ENCODE measurements at places on chromosomes 11 and 22. TPM values are rescaled to one million over a fixed set of nuclear protein-coding genes. Genes with fewer than 3 reads are reported as not detected.

- H3K27me3 ChIP-seq, result no peaks in the 10 kb centered on the region
- no peaks in the 10 kb centered on the region for H3K4me1 ChIP-seq
- H3K4me3 ChIP-seq, result no peak overlapping the region
- no peak overlapping the region for H3K27ac ChIP-seq
These were observed 28.9 kb upstream of the RAB1B start for GRCh38 chr11:66239511-66239910.

- no peak overlapping the region for H3K27ac ChIP-seq
- H3K4me1 ChIP-seq, result peaks cover 10% of the 10 kb centered on the region
- H3K27me3 ChIP-seq, result no peaks in the 10 kb centered on the region
- no peaks in the 10 kb centered on the region for H3K36me3 ChIP-seq
- no peak overlapping the region for H3K4me3 ChIP-seq
- DNase-seq, result no peak
These were observed 12.7 kb upstream of the RGL4 start for GRCh38 chr22:23678133-23678532.

DNA sequence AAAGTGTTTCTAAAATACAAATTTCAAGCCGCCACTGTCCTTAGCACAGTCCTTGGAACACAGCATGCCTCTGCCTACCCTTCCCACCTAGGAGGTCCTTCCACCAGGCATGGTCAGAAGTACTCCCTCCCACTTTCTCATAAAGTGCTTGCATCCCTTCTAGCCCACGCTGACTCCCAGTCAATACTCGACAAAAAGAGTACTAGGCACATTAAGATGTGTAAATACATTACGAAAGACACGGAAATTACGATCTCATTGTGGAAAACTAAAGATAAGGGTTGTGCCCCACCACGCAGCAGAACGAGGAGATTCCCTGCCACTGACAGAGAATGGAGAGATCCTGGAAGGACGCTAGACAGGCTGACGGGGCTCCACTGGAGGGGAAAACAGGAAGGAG lies 13.5 kb downstream of the CHKA start:
- no peaks in the 10 kb centered on the region for H3K27me3 ChIP-seq
- no peak for DNase-seq
- H3K27ac ChIP-seq, result no peak overlapping the region
- H3K4me3 ChIP-seq, result no peak overlapping the region
- peaks cover 7% of the 10 kb centered on the region for H3K4me1 ChIP-seq
- no peaks in the 10 kb centered on the region for H3K36me3 ChIP-seq

DNA sequence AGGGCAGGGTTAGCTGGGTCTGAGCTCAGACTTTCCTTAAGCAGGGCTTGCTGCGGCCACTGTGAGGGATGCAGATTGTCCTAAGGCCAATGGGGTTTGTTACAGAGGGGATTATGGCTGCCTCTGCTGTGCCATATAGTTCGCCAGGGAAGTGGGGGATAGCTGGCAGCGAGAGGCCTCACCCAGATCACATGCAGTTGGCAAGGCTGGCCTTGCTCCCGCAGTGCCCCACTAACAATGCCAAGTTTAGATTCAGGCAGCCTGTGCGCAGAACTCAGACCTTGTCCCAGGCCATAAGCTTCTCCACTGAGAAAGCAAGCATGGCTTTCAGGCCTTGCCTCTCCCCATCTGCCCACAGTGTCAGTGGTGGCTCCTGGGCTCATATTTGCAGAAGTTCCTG lies 4.7 kb upstream of the APOL2 start:
- H3K36me3 ChIP-seq, result no peaks in the 10 kb centered on the region
- no peak overlapping the region for H3K27ac ChIP-seq
- H3K4me3 ChIP-seq, result no peak overlapping the region

DNA sequence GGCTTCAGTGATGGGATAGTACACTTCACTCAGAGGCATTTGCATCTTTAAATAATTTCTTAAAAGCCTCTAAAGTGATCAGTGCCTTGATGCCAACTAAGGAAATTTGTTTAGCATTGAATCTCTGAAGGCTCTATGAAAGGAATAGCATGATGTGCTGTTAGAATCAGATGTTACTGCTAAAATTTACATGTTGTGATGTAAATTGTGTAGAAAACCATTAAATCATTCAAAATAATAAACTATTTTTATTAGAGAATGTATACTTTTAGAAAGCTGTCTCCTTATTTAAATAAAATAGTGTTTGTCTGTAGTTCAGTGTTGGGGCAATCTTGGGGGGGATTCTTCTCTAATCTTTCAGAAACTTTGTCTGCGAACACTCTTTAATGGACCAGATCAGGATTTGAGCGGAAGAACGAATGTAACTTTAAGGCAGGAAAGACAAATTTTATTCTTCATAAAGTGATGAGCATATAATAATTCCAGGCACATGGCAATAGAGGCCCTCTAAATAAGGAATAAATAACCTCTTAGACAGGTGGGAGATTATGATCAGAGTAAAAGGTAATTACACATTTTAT lies 4.6 kb downstream of the MALAT1 start:
- H3K36me3 ChIP-seq, result peaks cover 68% of the 10 kb centered on the region
- H3K4me3 ChIP-seq, result peak overlapping the region; percentile 97
- peak overlapping the region; percentile 65 for H3K27ac ChIP-seq
- H3K4me1 ChIP-seq, result no peaks in the 10 kb centered on the region
- no peaks in the 10 kb centered on the region for H3K27me3 ChIP-seq

Gene GAS2L1
- 24.9 TPM for total RNA-seq

DNA sequence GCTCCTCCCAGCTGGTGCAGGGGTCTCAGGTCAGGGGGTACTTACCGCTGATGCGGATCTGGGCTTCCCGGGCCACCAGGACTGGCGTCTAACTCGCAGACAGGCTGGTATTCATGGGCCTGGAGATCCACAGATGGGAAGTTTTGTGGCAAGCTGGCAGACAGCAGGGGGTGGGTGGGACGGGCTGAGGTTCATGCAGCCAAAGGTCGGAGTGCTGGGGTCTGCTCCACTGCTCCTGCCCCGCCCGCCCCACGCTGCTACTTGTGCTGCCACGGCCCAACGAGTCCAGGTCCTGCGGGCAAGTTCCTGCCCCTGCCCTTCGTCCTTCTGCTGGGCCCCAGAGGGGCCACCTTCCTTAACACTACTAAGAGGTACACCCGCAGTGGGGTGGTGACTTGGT lies 3.1 kb downstream of the ACY3 start:
- H3K4me3 ChIP-seq, result no peak overlapping the region
- H3K4me1 ChIP-seq, result no peaks in the 10 kb centered on the region
- no peaks in the 10 kb centered on the region for H3K27me3 ChIP-seq
- H3K27ac ChIP-seq, result no peak overlapping the region
- H3K36me3 ChIP-seq, result no peaks in the 10 kb centered on the region

GRCh38 chr11:106421676-106422292 lies 344.3 kb downstream of the AASDHPPT start:
- no peak for DNase-seq
- H3K36me3 ChIP-seq, result no peaks in the 10 kb centered on the region
- H3K4me1 ChIP-seq, result no peaks in the 10 kb centered on the region

Gene WT1
- 1.3 TPM for total RNA-seq

DNA sequence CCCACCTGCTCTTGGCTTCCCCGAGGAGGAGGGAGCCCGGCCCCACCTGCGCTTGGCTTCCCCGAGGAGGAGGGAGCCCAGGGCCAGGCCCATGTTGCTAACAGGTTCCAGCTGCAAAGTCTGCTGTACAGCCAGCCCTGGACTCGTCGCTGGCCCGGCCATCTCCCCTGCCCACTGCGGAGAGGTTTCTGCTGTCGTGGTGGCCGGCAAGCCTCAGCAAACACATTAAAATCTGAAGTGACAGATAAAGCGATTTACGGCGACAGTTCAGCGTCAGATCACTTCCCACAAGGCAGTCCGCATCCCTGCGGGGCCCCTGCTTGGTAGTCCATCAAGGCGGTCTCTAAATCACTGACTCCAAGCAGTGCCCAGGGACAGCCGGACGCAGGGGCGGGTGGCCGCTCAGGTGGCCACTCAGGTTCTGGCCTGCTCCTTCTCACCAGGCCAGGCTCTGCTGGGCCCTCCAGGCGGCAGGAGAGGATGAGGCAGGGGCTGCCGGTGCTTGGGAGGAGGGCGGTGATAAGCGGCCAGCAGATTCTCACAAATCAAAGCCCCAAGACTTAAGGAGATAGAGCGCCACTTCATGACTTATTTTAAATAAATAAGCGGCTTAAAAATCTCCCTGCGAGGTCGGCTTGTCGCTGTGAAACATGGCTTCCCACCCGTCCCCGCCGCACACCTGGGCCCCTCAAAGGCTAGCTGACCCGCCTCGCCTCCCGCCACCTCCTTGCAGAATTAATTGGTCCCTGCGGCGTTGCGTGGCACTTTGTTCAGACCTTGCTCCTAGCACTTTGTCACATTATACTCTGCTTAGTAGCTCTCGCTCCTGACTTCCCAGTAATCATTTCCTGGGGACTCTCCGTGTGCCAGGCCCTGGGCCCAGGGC lies 21.1 kb downstream of the MACROD1 start:
- no peaks in the 10 kb centered on the region for H3K27me3 ChIP-seq
- no peak overlapping the region for H3K27ac ChIP-seq
- no peaks in the 10 kb centered on the region for H3K36me3 ChIP-seq
- no peak for DNase-seq

DNA sequence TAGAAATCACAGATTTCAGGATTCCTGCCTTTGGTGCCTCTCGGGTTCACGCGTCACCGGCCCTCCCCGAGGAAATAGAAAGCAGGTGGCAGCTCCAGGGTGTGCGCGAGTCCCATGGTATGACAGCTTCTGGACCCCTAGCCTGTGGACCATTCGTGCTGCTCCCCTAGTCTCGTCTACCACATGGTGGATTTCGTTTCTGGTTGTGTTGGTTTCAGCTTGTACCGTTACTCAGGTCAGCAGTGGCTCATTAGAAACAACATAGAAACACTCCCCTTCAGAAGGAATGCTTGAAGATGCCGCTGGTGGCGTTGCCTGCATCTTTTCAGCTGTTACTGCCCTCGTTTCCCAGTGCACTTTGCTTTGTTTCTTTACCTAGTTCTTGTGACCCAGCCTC lies 700 bp downstream of the TTC17 start:
- H3K27ac ChIP-seq, result peak overlapping the region; percentile 65
- no peaks in the 10 kb centered on the region for H3K36me3 ChIP-seq
- H3K27me3 ChIP-seq, result no peaks in the 10 kb centered on the region
- no peaks in the 10 kb centered on the region for H3K4me1 ChIP-seq
- peak overlapping the region; percentile 97 for H3K4me3 ChIP-seq

DNA sequence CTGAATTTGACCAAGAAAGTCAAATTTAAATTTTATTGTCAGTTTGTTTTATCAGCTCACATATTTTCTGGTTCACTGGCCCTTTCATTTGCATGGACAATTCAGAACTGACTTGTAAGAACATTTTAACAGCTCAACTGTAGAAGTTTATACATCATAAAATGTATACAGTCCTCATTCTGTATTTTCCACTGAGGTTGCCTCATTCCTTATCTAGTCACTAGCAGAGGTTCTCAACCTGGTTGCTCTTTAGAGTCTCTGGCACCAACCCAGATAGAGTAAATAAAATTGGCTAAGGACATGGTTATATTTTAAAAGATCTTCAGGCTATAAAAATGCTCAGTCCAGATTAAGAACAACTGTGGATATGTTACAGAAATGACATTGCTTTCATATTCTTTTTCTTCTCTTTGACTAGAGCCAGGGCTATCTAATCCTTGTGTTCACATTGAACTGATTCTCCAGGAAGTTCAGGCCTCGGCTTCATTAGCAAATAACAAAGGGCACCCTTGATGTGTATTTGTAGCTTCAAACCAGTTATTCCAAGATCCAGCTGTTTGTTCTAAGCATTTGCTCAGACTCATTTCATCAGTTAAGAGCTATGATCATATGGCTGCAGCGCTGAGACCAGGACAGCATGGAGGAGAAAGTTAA lies 782.5 kb downstream of the ETS1 start:
- no peaks in the 10 kb centered on the region for H3K36me3 ChIP-seq
- no peaks in the 10 kb centered on the region for H3K27me3 ChIP-seq
- H3K4me1 ChIP-seq, result peaks cover 20% of the 10 kb centered on the region
- no peak overlapping the region for H3K4me3 ChIP-seq
- H3K27ac ChIP-seq, result no peak overlapping the region

DNA sequence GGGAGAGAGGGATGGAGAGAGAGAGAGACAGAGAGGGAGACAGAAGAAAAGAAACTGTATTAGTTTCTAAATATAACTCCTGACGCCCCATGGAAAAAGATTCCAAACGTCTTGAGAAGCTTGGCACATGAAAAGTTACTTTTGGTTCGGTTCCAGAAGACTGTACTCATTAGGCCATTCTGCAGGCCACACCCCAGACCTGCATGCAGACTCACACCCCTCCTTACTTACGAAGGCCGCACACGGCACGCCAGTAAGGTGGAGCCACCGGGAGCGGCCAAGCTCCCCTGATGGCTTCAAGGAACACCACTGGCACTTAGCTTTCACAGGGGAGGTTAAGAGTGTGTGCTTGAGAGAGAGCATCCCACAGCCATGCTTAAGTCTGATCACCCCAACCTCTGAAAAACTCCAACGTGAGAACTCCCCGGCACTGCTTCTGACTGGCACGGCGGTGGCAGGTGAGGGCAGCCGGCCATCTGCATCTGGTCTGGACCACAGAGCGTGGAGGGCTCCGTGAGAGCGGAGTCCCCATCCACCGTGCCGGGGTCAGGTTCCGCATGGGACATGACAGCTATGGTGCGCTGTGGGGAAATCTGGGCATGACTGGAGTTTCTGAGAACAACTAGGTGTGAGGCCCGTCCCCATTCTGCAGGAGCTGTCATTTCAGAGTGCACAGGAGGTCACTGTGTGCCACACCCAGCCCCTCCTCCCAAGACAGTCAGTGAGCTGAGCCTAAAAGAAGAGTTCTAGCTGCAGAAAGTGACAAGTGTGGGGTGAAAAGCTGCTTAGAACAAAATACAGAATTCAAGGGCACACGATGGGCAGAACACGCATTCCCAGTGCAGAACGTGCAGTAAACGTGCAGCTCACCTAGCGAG lies 62.4 kb downstream of the MYH9 start:
- peaks cover 21% of the 10 kb centered on the region for H3K4me1 ChIP-seq
- peaks cover 95% of the 10 kb centered on the region for H3K36me3 ChIP-seq
- H3K27ac ChIP-seq, result no peak overlapping the region
- no peaks in the 10 kb centered on the region for H3K27me3 ChIP-seq
- no peak overlapping the region for H3K4me3 ChIP-seq

DNA sequence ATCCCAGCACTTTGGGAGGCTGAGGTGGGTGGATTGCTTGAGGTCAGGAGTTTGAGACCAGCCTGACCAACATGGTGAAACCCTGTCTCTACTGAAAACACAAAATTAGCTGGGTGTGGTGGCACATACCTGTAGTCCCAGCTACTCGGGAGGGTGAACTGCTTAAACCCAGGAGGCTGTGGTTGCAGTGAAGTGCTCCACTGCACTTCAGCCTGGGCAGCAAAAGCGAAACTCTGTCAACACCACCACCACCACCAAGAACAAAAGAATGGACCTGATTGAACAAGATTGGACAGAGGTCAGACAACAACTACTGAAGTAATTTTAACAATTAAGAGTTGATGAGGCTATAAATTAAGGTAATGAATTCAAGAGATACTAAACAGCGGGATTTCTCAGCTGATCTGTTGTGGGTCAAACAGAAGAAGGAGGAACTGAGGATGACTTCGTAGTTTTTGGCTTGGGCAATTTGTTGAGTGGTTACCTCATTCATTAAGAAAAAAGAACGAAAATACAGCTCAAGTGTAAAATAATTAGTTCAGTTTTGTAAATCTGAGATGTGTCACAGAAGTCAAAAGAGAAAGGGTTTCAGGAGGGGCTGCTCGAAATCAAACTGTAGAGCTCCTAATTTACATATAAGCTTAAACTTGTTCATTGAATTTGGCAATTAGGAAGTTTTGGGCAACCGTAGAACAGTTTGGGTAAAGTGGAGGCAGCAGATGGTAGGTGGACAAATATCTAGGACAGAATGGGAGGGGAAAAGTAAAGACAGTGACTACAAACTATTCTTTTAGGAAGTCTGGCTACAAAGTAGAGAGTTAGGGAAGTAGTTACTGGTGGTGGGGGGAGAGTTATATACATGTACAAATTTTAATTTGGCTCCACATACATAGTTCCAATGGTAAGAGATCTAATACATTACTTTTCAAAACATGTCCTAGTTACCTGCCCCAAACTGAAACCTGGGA lies 4.5 kb downstream of the IL18 start:
- no peaks in the 10 kb centered on the region for H3K27me3 ChIP-seq
- no peak for DNase-seq
- H3K4me1 ChIP-seq, result no peaks in the 10 kb centered on the region
- H3K27ac ChIP-seq, result no peak overlapping the region
